ENCODE measurements at places on chromosomes 5 and 9.

DNA sequence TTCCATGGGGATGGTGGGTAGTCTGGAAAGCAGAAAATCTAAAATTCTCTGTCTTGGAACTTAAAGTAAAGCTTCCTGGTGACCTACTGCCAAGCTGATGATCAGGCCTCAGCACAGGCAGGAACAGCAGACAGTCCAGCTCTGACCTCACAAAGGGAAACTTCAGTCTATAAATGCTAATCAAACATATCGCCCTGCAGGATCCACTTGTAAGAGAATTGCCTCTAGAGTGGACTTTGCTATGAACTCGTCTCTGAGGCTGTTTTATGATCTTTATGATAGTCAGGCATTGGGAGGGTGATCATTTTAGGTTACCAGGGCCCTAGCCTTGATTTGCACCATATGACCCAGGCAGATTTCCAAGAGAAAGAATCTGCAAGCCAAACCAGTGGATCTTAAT, 67.6 kb upstream of the SELENOP start:
- no peak for DNase-seq

DNA sequence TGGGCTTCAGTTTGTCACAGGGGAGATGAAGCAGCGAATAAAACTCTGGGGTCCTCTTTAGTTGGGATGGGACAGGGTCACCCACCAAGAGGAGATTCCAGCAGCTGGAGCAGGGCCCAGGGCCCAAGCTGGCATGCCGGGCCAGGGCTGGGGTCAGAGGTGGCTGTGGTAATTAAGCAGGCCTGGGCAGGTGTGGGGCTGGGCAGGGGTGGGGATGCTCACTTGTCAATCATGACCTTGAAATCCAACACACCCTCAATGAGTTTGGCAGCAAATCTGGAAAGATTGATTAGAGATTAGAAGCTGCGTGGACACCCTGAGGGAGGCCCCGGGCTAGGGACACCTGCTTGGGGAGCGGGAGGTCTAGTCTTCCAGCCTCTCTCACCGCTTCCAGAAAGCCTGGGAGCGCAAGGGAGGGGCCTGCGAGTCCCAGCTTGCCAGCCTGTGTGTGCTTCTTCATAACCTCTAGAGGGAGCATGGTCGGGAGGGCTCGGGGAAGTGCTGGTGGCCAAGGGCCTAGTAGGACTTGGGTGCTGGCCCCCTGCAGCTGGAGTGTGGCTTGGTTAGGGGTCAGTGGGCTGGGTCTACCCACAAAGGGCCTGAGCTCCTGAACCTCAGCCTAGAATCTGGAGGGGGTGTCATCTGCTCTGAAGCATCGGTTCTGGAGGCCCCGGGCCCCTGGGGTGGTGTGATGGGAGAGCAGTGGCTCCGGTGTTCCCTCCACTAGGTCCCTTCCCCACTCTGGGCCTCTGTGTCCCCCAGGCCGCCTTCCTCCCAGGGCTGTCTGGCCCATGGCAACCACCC, 7.6 kb downstream of the CRAT start:
- DNase-seq: no peak

DNA sequence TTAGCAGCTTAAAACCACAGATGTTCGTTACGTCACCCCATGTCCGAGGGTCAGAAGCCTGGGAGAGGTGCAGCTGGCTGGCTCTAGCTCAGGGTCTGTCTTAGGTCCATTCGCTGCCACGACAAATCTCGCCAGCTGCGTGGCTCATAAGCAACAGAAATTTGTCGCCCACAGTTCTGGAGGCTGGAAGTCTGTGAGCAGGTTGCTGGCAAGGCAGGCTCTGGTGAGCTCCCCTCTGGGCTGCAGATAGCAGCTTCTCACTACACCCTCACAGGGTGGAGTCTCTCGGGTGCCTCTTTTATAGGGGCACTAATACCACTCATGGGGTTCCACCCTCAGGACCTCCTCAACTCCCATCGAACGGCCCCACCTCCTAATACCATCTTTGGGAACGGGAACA, 40.1 kb upstream of the FCN2 start:
- DNase-seq: no peak

- DNase-seq: no peak
These were observed 136.4 kb upstream of the GLRA1 start for GRCh38 chr5:152061095-152061494.

DNA sequence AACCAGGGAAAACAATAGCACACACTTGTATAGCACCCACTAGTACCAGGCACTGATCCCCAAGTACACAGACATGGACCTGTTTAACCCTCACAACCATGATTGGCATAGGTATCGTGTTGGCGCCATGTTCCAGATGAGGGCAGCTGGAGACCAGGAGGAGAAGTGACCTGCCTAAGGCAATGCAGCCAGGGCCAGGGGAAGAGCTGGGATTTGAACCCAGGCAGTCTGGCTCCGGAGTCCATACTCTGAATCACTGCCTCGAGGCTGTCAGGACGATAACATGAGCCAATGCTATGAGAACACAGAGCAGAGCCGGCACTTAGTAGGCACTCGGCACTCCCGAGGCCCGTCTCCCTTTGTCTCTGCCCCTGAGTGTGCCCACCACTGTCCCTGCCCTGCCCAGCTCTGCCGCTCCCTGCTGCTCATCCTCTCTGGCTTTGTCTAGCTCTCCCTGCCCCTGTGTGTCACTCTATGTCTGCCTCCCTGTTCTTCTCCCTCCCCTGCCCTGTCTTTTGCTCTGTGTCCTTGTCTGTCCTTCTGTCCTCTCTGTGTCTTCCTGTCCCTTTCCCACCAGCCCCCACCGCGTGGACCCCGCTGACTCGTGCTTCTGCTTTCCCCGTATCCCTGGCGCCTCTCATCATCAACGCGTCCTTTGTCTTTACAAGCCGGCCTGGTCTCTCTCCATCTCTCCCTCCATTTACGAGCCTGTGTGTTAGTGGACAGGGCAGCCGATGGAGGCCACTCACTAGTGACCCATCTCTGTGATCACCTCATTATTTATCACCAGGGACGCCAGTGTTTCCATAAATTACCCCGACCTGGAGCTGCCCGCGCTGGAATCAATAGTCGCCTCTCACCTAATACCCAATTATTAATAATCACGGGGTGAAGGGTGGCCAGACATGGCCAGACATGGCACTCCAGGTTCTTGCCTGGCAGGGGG, 99.4 kb upstream of the MVB12B start:
- DNase-seq: no peak

DNA sequence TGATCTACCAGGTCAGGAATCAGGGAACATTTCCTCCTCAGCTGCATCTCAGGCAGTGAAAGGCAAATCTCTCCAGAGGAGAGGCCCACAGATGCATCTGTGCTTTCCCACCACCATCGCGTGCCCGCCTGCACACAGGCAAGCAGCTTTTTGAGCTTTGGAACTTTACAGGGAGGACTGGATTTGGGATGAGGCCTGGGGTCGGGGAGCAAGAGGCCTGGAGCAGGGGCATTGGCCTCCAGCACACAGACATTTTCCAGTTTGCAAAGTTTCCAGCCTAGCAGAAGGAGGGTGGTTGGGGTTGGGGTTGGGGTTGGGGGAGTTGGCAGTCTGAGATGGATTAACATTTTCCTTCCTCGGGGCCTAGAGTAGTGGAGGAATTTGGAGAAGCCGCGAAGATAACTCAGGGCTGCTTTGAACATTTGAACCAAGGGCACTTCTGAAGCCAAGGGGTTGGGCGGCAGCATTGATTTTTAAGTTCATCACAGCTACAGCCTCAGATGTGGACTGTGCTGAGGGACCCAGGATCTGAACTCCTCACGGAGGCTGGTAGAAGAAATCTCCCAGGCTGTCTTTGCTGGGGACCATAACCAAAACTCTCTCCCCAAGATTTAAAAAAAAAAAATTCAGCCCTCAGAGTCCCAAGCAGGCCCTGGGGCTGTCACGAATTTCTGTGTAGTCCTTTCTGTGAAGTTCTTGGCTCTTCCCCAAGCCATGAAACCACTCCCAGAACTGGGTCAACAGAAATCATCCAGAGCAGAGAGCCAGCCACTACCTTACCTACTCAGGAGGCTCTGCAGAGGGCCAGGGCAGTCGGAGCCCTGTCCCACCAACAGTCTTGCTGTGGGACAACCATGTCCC, 25.6 kb downstream of the C5orf15 start:
- no peak for DNase-seq

DNA sequence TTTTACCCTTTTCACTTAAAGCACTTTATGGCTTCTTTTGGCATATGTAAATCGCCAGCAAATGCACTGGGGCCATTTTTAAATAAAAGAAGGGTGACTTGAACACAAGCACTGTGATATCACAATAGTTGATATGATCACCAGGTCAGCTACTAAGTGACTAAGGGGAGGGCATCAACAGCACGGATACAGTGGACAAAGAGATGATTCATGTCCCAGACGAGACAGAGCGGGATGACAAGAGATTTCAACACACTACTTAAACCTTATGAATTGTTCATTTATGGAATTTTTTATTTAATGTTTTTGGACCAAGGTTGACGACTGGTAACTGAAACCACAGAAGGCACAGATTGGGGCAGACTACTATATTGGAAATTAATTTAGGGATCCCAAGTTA, 54.1 kb downstream of the RORB start:
- DNase-seq: no peak

GRCh38 chr5:148903587-148903986, 77.2 kb downstream of the ADRB2 start:
- DNase-seq: no peak

DNA sequence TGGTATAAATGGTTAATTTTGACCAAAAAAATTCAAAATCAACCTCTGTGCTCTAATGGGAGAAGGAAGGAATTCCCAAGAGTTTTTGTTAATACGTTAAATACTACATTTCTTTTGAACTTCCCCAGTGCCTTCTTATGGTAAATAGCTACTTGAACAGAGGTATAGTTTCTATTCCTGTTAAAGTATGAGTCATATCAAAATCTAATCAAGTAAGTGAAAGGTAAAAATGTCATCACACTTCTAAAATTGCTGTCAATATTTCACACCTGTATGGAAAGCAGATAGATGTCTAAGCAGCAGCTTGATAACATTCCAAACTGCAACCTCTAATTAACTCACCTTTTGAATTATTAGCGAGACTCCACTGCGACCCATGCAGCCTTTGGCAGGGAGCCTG, 214.1 kb upstream of the MEF2C start:
- no peak for DNase-seq

DNA sequence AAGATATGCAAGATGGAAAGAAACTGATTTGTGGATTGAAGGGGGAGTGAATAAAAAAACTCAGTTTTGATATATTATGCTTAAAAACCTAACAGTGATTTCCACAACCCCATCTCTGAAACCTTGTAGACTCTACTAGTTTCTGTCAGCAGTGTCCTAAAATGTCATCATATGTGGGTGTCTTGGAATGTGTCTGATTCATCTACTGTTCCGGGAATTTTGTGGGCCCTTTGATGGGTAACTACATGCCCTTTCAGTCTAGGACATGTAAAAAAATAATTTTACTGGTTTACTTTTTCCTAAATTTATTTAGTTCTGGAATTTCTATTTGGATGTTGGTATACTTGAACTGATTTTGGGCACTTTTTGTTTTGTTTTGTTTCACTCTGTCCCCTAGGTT, 118.9 kb upstream of the NMUR2 start:
- DNase-seq: no peak

DNA sequence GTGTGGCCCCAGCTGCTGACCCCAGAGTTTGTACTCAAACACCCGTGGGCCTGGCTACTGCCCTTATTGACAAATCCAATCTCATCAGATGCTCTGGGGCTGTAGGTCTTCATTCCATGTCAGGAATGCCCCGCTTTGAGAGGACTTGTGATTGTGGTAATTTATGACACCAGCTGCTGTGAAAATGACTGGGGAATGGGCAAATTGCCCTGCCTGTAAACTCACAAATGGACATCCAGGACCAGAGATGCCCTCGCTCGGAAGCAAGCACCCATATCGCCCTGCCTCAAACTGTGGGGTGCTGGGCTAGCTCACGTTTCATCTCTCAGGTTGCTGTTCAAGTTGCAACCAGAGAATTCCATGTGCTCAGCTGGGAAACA, 225.9 kb upstream of the MAP3K1 start:
- DNase-seq: no peak

DNA sequence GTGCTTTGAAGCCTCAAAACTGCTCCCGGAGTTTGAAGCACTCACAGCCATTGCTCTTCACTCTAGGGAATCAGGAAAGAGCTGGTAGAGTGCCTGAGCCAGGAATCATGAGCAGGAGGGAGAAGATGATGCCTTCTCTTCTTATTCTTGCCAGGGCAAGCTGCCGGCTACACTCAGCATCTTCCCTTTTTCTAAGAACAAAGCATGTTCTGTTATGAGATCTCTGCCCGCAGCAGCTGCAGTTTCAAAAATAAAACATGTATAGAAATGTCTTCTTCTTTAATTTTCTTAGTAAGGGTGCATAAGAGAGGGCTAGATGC, 57.9 kb upstream of the RICTOR start:
- DNase-seq: no peak

GRCh38 chr9:76227156-76227555, 167.1 kb downstream of the RFK start:
- DNase-seq: no peak

DNA sequence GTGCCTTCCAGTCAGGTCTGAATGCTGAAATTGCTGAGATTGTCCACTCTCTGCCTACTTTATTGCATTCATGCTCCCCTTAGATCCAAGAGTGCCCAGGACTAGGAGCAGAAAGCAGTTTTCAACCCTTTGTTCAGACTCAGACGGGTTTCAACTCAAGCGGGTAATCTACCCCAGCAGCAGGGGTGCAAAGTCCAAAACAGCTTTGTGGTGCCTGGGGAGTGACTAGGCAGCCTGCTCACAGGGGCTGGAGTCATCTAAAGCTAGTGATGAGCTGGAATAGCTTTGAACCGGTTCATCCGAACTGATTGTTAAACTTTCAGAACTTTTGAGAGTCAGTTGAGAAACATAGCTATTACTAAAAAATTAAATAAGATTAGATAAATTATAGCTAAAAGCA, 71.0 kb upstream of the IQGAP2 start:
- no peak for DNase-seq

DNA sequence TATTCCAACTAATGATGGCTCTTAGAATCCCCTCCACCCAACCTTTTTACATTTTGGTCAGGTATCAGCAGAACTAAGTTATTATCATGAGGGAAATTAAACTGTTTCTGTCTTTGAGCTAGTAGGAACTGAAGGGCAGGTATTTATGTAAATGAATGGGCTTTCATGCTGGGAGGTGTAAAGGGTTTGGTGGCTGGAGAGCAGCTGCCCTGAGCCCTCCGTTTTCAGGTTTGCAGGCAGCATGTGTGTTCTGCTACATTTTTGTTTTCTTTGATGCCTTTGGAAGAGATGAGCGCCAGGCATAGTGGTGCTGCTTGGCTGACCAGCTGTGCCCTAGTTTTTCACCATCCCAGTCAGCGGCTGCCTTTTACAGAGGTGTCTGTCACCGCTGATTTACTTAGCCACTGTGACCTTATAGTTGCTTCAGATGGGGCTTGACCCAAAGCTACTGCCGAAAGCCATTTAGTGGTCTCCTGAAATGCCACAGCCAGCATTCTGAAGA, 231.9 kb downstream of the MAST4 start:
- no peak for DNase-seq

GRCh38 chr9:21833090-21833801, 30.8 kb downstream of the MTAP start:
- no peak for DNase-seq
